Activated CD4-positive, alpha-beta T cell treated with anti-CD3 and anti-CD28 coated beads for 1 hour (primary cell): ENCODE measurements at places on chromosomes 3 and 15.

DNA sequence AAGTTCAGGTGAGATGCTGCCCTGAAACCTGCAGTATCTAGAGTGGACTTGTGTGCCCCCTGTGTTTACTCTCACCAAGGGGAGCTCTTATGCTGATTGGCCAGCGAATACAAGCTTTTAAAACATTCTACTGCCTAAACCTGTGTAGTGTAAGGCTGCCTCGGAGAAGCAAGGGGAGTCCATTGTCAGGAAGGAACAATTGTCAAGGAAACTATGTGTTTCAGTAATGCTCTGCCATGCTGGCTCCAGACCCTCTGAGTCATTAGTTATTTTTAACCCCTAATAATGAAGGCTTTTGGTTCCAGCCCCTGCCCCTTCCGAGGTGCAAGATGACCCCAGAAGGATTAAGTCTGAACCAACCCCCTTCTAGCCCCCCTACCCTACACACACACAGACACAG, 66.1 kb upstream of the CHMP2B start:
- DNase-seq: no peak

DNA sequence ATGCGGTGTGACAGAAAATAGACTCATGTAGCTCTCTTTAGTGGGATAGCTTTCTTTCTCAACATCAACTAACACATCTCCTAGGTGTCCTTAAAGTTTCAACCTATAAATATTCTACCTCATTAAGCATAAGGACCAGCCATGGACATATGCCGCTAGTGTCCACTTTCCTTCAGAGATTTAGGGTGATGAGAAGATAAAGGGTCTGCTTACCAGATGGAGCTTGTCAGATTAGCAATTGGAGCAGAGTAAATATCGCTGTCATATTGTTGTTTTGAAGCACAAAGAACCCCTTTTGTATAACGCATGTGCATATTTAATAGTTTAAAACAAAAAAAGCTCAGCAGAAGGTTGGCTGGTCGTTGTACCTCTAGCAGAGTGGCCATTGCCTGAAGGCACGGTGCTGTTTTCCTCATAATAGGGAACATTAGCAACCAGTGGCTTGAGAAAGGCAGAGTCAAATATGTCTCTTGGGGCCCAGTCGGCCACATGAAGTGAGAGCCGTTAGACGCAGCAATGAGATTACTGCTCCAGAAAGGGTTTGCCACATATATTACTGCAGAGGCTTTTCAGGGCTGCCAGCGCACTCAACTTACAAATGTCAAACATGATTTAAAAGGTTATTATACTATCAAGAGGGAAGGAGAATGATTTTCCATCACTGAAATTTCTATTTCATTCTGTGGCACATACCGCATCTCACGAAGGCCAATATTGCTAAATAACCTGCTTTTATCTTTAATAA, 264.2 kb downstream of the ROBO2 start:
- no peak for DNase-seq

- DNase-seq: no peak
Observed at GRCh38 chr15:73308305-73308704, 60.5 kb downstream of the HCN4 start.

- no peak for DNase-seq
Observed at GRCh38 chr3:132382267-132382666, 35.0 kb upstream of the DNAJC13 start.

DNA sequence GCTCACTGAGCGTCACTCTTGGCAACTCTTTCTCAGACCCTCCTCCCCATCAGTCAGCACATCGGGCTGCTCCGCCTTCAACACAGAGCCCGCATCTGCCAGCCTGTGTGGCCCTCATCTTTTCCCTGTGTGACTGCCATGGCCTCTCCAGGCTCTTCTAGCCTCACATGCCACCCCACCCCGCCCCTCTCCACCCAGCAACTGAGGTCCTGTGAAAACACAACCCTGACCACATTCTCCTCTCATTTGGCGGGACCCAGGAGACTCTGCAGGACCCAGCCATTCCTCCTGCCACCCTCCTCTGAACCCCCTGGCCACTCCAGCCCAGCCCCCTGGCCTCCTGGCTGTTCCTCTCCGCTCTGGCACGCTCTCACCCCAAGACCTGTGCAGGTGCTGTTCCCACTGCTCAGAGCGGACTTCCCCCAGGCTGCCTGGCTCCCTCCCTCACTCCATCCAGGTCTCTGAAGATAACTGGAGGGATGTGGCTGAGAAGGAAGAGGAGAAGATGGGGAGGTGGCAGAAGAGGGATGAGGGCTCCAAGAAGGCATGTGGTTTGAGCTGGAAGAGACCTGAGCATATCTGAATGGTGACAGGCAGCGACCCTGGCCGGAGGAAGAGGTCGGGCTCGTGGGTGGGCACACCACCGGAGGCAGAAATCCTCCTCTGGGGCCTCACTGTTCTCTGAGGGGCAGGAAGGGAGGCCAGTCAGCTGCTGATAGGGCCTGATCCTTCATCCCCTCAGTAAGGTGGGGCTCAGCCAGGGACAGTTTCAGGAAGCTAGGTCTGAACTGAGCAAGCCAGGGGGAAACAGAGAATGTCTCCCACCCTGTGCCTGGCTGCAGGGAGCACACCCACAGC, 111.2 kb upstream of the RPL32 start:
- no peak for DNase-seq

DNA sequence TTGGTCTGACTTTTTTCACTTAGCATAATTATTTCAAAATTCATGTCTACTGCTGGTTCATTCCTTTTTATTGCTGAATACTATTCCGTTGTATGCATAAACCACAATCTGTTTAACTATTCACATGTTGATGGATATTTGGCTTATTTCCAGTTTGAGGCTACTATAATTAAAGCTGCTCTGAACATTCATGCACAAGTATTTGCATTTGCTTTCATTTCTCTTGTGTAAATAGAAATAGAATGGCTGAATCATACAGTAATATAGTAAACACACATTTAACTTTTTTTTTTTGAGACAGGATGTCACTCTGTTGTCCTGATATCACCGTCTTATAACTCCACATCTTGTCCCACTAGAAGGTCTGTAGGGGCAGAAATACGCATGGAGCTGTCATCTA, 57.3 kb downstream of the NMNAT3 start:
- DNase-seq: no peak

GRCh38 chr3:123758081-123758564, 126.0 kb downstream of the MYLK start:
- no peak for DNase-seq

- DNase-seq: no peak
Observed at GRCh38 chr3:49666592-49666991, 7.6 kb upstream of the APEH start.

DNA sequence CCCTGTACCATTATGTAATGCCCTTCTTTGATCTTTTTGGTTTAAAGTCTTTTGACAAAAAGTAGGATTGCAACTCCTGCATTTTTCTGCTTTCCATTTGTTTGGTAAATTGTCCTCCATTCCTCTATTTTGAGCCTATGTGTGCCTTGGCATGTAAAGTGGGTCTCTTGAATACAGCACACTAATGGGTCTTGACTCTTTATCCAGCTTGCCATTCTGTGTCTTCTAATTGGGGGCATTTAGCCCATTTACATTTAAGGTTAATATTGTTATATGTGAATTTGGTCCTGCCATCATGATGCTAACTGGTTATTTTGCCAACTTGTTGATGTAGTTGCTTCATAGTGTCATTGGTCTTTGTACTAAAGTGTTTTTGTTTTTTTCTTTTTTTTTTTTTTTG, 32.4 kb downstream of the CMC1 start:
- no peak for DNase-seq

- no peak for DNase-seq
Observed at GRCh38 chr15:25226360-25226759, 212.5 kb downstream of the UBE3A start.

DNA sequence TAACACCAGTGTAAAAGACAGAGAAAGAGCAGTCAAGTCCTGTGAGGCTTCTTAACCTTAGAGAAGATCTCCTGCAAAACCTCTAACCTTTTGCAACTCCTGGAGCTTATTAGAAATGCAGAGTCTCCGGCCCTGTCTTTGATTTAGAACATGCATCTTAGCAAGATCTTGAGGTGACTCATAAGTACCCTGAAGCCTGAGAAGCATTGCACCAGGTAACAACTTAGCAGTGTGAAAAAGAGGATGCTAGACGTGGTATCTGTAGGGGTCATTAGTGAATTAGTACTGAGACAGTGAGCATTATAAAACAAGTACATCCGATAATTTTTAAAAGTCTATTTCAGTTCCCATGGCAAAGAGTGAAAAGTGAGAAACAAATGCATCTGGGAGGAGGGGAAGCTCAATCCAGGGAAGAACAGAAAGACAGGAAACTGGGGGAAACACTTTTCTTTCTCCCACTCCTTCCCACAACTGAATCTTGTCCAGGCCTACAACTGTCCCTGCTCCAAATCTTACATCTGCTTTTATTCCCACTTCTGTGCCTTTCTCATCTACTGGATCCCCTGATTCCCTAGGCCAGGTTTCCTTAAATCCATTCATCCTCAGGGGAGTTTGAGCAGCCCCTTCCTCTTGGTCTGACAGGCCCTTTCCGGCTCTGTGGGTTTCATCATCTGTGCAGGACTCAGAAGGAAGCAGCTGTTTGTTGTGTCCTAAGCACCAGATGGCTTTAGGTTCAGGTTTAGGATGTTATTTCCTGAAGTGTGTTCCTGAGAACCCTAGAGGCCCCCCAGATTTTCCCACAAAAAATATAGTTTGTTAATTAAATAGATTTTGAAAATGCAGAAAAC, 128.1 kb upstream of the IL12A start:
- DNase-seq: no peak

DNA sequence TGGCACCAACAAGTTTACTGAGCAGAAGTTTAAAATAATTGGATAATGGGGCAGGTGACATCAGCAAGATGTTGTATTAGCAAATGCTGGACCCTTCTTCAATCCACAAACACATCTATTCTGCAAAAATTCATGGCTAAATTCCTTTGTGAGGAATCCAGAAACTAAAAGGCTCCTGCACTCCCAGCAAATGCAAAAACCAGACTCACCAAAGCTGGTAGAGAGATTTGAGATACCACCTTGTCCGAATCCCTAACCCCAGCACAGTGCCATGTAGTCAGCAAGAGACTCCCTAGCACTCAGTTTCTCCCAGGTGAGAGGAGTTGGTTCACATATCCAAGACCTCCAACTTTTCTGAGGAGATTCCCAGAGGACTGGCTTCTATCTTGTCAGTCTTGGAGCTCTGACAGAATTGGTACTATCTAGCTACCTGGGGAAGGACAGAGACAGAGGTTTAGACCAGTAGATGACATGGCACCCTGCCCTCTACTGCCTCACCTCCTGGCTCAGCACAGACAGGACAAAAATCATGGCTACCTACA, 21.8 kb downstream of the GREM1 start:
- DNase-seq: no peak

GRCh38 chr15:48798319-48798718, 12.6 kb downstream of the CEP152 start:
- no peak for DNase-seq

GRCh38 chr3:84245789-84246188, 713.0 kb upstream of the CADM2 start:
- DNase-seq: no peak

DNA sequence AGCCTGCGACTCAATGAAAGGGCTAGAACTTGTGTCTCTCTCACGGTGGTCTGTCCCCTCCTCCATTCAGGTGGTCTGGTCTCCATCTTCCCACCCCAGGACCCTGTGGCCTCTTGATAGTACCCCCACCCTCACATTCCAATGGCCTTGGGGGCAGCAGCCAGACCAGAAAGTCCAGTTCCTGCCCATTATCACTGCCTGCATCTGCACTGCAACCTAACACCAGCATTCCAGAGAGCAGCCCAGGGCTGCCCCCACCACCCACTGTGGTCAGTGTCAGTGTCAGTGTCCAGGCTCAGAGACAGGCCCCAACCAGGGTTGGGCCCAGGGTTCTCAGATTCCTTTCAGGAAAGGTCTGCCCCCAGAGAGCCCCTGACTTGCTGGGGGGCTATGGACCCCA, 12.6 kb downstream of the IGDCC3 start:
- no peak for DNase-seq

GRCh38 chr3:94173673-94174434, 111.0 kb downstream of the NSUN3 start:
- no peak for DNase-seq

GRCh38 chr15:67833710-67834511, 5.9 kb downstream of the RNU6-1 start:
- DNase-seq: no peak

DNA sequence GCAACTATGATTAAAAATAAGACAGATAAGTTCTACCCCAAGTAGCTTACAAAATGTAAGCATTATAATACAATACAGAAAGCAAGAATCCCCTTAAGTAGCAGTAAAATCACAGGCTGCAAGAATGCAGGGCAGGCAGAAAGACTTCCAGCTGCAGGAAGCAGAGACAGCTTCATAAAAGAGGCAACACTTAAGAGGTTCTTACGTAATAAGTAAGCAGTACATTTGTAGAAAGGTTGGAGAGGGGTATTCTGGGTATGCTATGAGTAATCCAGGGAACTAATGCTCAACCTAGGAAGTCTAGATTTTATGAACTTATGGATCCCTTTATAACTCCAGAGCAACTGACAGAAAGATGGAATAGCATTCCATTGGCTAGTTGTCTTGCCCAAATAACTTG, 151.6 kb downstream of the IL5RA start:
- DNase-seq: no peak

DNA sequence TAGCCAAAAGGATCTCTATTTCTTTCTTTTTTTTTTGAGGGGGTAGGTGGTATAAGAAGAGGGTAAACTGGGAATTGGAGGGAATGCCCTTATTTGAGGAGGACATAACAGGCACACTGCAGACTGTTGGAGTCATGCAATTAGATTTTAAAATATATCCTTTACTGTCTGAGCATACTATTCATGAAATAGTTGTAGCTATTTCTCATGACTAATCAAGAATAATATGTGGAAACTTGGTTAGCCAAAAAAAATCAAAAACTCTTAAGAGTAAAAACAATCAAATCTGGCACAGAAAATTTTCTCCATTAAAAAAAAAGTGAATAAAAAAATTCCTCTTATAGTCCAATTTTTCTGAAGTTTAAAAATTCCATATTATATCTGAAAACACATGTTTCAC, 174.9 kb downstream of the SCAPER start:
- no peak for DNase-seq

DNA sequence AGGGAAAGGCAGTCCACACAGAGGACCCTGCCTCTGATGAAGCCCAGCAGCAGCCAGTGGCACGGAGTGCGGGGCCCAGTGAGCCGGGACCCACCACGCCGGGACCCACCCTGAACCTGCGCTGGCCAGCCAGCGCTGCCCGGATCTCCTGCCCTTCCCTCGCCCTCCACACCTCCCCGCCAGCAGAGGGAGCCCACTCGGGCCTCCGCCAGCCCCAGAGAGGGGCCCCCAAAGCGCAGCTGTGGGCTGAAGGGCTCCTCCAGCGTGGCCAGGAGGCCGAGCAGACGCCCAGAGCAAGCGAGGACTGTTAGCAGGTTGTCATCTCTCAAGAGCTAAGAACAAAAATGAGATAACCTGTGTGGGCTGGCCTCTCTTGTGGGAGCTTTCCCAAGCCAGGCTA, 81.3 kb upstream of the ATP10A start:
- DNase-seq: no peak
